ENCODE measurements at places on chromosomes 7 and 10. TPM values are rescaled to one million over a fixed set of nuclear protein-coding genes. Genes with fewer than 3 reads are reported as not detected.

Gene ELAPOR2
- polyA plus RNA-seq: 6.4 TPM

Gene CHAT
- polyA plus RNA-seq: not detected

Gene TYW1B
- polyA plus RNA-seq: 2.9 TPM

Gene KIAA1217
- 88.2 TPM for polyA plus RNA-seq

DNA sequence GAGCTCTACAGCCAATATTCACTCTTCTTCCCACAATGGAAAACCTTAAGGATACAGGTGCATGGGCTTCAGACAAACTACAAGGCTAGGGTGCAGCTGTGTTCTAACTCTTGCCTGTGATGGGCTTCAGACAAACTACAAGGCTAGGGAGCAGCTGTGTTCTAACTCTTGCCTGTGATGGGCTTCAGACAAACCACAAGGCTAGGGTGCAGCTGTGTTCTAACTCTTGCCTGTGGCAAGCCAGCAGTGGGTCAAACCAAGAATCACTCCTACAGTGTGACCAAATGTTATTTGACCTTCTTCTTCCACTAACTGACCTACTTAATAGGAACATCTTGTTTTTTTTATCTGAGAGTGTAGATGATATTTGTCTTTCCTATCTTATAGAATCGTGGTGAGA is 7.4 kb downstream of the SORCS1 start:
- no peak for DNase-seq

DNA sequence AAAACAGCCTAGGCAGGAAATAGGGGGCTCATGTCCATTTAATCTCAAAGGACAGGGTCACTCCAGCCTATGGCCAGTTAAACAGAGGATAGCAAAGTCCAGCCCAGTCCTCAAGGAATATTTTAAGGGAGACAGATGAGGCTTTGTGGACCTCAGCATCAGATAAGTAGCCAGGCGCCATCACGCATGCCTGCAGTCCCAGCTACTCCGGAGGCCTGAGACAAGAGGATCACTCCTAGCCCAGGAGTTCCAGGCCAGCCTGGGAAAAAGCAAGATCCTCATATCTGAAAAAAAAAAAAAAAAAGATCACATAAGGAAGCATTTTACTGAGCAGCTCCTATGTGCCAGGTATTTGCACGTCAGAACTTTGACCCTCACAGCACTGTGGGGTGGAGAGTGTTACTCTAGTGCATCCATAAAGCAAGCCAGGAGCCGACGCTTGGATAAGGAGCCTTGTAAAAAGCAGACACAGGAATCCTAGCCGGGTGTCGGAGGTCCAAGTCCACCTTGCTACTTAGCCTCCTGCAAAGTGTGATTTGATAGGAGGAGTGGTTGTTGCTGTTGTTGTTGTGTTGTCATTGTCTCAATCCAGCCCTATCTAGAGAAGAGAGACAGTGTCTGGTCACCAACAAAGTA is 61.8 kb upstream of the DOCK1 start:
- no peak for DNase-seq
